ENCODE measurements at places on chromosomes 7 and 10. TPM values are rescaled to one million over a fixed set of nuclear protein-coding genes. Genes with fewer than 3 reads are reported as not detected.

DNA sequence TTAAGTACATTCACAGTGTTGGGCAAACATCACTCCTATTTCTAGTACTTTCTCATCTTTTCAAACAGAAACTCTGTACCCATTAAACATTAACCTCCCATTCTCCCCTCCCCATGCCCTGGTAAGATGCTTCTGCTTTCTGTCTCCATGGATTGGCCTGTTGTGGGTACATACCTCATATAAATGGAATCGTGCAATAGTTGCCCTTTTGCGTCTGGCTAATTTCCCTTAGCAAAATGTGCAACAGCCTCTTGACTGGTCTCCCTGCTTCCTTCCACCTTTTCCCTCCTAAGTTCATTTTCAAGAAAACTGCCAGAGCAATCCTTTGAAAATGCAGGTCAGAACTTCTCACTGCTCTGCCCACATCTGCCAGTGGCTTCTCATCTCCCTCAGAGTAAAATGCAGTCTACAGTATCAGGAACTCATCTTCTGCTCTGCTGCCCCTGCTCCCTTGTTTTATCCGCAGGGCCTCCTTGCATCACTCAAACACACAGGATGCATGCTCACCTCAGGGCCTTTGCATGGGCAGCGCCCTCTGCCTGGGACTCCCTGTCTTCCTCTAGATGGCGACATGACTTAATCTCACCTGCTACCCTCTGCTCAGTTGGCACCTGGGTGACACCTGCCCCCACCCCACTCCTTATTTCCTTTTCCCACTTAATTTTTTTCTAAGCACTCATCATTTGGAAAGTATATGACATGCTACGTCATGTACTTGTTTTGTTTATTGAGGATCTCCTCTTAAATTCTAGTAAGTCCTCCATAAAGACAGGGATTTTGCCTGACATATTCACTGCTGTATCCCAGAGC, 44.3 kb upstream of the ECHDC3 start:
- DNase-seq: no peak

Gene CCL26
- total RNA-seq: not detected

Gene PPP1R17
- not detected for total RNA-seq

DNA sequence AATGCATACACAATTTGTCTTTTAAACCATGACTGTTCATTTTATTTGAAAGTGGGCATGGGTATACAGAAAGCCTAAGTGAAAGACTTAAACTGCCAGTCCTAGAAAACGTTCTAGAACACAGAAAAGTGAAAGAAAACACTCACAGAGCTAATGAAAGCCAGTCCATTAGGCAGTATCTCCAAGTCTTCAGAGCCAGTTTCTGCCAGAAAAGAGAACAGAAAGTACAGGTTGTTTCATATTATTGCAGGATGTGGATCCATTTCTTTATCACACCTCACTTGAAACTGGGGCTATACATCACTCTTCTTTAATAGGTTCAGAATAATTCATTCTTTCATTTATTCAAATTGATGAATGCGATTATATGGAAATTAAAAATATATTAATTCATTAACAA, 7.7 kb downstream of the PON1 start:
- no peak for DNase-seq

Gene FAM13C
- total RNA-seq: 0.18 TPM

Gene MLXIPL
- total RNA-seq: 15.6 TPM
